ENCODE measurements at places on chromosomes 12 and 14.

DNA sequence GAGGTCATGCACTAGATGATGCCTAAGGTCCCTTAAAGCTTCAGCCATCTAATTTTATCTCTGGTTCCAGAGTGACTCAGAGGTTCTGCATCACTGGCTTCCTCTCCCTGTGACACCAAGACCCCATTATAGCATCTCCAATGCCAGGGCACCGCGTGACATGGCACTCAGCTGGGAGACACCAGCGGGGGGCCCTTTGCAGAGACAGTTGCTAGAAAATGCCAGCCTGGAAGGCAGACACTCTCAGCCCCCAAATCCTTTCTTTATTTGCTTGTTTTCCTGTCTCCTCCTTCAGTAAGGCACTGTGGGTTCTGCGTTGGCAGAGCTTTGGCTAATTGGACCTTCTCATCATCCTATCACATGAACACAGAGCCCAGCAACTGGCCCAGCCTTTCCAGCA is 123.5 kb upstream of the VRK1 start:
- DNase-seq: no peak

DNA sequence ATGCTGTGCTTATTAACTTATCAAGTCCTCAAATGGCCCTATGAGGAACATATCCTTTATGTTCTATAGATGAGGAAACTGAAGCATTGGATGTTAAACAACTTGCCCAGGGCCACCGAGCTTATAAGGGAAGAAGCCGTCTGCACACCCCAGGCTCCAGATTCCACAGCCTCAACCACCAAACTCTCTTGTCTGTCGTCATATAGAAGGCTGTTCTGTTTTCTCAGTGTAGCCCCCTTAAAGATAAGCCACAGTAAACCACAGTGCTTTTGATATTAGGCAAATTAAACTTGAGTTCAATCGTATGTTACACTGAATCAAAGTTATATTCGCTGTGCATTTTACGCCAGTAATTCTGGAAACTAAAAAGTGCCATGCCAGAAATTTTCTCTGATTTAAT is 116.7 kb downstream of the PRKCH start:
- no peak for DNase-seq

DNA sequence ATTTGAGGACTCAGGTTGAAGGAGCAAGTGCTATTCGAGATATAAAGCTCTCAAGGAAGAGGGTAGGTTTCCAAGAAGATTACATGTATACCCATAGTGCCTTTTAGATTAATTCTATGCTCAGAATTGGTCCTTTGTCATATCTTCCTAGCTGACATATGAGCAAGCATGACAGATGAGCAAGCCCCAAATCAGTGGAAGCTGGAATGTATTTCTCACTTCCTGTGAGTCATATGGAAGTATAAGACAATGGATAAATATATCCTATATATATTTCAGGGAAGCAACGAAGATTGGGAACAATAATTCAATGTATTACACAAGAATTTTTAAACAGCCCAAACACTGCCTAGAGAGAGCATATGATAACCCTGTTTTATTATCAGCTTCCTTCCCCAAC is 674.1 kb upstream of the ATXN7L3B start:
- DNase-seq: no peak

DNA sequence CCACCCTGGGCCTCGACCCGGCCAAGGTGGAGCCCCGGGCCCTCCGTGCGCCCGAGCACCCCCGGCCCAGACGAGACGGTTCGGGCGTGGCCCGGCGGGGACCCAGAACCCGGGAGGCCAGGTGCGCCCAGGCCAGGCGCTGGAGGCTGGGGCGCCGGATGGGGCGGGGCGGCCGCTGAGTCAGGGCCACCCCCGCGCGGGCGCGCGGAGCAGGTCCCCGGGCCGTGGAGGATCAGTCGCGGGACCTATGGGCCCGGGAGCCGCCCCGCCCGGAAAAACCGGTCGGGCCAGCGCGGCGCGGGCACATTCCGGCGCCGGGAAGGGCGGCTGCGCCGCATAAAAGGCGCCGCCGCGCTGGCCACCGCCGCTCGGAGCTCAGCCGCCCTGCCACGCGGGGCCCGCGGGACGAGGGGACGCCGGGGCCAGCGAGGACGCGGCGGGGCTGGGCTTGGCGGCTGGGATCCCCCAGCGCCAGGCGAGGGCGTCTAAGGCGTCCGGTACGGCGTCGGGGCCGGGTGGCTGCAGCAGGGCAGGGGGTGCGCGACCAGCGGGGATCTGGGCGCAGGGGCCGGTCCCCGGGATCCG is 21.5 kb upstream of the KIF26A start:
- DNase-seq: no peak

DNA sequence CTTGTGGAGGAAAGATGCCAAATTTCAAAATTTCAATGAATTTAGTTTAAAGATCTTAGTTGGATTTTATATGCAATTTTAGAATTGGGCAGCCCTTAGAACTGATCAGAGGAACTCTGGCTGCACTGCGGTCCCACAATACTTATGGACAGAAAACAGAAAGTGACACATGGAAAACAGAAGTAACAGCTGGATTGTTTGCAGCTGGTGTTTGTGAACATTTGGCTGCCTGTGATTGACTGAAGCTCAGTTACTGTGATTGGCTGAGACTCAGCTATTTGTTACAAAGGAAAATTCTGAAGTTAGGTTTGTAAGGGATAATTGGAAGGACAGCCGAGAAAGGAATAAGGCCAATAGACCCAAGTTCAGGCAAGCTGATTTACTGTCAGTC is 10.0 kb upstream of the KRT86 start:
- no peak for DNase-seq
